ENCODE measurements at places on chromosomes 13 and 19.
A peak's percentile ranks its signal among the peaks of the same experiment; 100 is the strongest.

DNA sequence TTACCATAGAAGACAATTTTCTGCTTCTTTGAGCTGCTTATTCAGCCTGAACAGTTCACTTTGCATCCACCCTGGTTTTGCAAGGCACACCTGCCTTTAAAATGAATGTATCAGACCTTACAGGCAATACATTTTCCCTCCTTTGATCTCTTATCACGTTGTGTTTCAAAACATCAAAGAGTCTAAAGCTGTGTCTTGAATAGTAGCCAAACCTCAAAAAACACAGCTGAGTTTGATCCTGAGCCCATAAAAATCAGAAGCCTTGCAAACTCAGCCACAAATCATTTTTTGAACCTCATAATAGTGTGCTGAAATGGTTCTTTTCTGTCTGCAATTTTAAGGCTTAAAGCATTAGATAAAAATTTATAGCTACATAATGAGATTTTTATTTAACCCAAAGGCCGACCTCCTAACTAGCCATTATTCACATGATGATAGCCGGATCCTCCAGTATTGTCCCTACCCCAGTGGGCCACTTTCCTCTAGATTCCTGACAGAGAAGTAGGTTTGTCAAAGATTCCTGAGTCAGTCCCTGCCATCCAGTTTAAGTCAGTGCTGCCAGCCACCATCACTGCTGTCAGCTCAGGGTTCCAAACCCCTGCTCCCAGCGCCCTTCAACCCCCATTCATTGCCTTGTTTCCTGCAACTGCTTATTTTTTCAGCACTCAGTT lies 71.8 kb downstream of the CAB39L start:
- DNase-seq: no peak

DNA sequence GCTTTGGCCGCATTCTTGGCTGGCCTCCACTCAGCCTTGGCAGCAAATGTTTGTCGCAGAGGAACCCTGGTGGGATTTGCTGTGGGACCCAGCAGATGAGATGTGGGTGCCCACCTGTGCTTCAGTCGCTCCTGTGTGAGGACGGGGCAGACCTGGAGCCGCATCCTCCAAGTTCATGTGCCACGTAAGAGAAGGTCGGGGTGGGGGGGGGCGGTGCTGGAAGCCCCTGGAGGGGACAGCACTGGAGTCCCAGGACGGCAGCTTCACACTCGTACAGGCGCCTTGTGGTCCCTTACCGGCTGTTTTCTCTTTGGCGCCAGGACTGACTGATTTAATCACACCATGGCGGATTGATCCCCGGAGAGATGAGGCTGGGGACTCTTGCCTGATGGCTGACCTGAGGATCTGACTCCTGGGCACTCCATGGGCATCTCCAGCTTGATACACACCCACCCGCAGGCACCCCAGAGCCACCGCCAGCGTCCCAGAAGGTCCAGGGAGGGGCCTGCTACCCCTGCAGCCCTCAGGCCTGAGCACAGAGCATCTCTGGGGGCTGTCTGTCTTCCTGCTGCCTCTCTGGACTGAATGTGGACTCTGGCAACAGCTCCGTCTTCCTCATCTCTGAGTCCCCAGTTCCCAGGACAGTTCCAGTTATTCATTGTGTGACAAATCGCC lies 10.0 kb upstream of the GRTP1 start:
- no peak for DNase-seq

DNA sequence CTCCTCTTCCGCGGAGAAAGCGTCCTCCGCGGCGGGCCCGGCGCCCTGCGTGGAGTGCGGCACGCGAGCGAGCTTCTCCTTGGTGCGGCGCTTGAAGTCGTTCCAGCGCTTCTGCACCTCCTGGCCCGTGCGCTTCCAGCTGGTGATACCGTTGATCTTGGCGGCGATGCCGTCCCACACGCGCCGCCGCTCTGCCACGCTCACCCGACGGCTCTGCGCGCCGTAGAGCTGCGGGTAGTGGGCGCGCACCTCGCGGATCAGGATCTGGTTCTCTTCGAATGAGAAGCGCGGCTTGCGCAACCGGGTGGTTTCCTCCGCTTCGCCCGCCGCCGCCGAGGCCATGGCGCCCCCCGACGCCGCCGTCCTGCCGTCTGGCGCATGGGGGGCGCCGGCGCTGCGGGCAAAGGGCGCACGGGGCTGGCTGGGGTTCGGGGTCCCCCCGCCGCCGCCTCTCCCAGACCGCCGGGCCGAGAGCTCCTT lies 941 bp downstream of the MYPOP start:
- DNase-seq: no peak

DNA sequence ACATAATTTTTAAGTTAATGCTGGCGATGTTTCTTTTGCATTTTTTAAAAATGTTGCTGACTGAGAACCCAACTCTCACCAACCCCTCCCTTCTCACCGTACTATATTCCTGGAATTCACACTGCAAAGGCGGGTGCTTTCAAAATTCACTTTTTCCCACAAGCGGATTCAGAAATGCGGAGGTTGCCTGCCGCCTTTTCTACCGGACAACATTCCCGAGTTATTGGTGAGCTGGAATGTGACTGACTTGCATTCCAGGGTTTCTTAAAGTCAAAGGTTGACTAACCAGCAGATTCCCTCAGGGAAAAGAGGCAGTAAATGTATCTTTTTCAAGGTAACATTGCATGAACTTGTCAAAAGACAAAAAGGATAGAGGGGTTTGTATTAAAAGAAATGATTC lies 113.3 kb downstream of the RAB20 start:
- peak; percentile 82 for DNase-seq

DNA sequence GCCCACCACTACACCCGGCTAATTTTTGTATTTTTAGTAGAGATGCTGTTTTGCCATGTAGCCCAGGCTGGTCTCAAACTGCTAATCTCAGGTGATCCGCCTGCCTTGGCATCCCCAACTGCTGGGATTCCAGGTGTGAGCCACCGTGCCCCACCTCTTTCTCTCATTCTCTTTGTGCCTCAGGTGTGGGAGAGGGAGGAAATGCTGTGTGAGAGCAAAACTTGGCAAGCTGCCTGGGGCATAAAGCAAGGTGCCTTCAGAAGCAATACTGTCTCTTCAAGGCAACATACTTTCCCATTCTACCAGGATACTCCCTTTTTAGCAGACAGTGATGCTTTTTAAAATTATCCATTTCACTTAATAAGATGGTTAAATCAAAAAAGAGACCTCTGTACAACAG lies 53.2 kb upstream of the RFC3 start:
- no peak for DNase-seq

DNA sequence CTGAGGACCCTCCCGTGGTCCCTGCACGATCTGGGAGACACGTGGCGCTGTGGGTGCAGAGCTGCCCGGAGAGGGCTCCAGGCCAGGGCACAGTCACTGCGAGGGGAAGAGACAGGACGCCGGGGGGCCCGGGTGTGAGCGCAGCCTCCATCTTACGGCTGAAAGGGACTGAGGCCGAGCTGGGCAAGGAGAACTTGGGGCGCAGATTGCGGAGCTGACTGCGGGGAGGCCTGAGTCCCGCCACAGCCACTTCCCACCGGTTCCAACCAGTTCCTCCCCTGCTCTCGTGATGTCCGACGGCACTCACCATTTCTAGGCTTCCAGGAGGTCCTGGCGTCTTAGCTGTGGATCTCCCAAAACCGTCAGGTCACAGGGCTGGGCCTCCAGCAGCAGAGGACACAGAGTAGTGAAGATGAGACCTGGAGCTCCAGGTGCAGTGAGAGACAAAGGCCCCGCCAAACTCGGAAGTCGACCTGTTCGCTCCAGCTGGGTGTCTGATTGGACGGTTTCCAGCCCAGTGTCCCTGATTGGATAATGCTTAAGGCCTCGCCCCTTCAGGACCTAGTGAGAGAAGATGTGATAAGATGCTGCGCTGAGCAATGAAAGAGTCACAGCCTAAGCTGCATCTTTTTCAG lies 4.8 kb upstream of the ZNF253 start:
- no peak for DNase-seq

GRCh38 chr13:98285852-98286594 lies 109.0 kb upstream of the RNF113B start:
- no peak for DNase-seq

DNA sequence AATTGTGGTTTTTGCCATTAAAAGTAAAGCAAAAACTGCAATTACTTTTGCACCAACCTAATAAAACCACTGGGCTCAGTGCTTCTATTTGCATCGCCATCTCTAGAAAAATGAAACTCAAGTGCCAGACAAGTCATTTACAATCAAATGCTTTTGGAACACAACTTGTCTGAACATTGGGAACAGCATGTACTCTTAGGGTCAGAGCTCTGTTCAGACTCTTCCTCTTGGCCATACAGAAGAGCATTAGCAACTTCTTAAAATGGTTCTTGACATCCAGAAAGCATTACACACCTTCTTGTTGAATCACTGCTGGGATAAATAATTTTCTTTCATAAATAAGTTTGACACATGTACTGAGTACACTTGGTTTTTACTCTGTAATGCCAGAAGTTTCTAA lies 272.5 kb downstream of the DCLK1 start:
- no peak for DNase-seq

GRCh38 chr13:113338451-113338850 lies 25.5 kb downstream of the GRTP1 start:
- DNase-seq: no peak

- DNase-seq: no peak
These were observed 204.6 kb upstream of the TSC22D1 start for GRCh38 chr13:44780591-44781280.

DNA sequence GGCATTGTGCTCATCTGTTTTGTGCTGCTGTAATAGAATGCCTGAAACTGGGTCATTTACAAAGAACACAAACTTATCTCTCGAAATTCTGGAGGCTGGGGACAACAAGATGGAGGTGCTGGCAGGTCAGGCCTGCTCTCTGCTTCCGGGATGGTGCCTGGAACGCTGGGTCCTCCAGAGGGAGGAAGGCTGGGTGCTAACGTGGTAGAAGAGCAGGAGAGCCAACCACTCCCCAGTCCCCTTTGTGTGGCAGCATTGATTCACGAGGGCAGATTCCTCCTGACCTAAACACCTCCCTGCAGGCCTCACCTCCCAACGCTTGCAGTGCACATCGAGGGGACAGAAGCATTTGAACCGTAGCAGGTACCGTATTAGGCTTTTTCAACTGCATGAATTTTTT lies 34.1 kb upstream of the TFDP1 start:
- DNase-seq: no peak

GRCh38 chr13:49608651-49609331 lies 19.5 kb upstream of the ARL11 start:
- DNase-seq: no peak

DNA sequence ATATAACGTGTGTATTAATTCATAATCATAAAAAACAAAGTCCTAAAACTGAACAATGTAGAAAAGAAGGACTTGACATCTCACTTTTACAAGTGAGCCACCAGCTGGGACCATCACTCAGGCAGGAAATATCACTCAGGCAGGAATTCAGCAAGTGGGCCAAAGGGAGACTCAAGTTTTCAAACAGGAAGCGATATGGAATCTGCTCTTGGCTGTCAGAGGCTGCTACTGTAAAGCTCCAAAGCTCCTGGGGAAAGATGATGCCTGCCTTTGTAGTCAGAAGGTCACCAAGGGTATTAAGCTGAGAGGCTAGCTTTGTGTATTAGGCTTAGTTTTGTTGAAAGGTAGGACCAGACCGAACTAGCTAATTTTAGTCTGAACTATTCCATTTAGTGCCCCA lies 5.5 kb upstream of the AKAP11 start:
- DNase-seq: no peak

DNA sequence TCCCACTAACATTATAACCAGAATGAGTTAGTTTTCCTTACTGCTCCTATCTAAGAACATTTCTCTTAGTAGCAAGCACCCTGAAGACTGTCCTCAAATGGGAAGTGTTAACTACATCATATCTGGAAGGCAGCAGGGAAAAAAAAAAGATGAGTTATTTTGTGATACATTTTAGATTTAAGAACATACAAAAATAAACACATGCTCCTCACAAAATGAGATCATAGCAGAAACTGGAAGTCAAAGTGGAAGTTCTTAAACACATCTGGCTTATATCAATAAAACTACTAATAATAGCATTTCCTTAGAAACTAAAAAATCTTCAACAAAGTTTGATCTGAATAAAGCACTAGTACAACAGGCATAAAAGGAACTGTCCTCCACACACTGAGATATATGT lies 70.4 kb downstream of the SLITRK6 start:
- DNase-seq: no peak

GRCh38 chr19:48991873-48992580 lies 1.1 kb downstream of the GYS1 start:
- peak; percentile 55 for DNase-seq

DNA sequence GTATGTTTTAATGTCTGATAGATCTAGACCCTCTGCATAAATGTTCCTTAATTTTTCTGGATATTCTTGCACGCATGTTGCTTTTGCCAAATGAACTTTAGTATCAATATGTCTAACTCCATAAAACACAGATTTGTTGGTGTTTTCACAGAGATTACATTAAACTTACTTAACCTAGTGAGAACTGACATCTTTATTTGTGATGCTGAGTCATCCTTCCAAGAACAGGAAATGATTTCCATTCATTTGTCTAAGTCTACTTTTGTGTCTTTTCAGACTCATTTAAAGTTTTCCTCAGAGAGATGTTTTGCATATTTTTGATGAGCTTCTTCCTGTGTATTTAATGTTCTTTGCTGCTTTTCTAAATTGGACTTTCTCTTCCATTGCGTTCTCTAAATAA lies 184.0 kb downstream of the SLC7A1 start:
- no peak for DNase-seq

DNA sequence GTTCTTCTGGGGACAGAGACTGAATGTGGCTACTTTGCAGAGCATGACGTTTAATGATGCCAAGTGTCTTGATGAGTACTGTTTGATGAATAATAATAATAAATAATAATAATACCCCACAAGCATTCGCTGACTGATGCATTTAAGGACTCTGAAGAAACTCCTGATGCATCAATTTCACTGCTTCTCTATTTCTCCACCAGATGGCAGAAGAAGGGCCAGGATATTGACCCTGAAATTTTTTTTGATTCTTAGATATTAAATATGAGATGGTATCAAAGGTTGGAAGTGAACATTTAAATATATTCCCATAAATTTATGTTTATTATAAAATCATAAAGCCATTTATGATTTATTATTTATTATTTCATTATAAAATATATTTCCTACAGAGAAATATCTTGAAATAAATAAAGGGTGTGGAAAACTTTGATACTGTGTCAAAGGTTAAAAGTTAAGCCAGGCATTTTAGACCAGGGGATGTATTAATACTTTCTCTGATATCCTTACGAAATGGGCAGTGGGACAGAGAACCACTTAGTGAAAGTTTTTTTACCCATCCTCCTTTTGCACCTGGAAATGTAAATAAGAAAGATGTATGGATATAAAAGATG lies 170.9 kb downstream of the LACC1 start:
- no peak for DNase-seq

- DNase-seq: no peak
These were observed 6.2 kb upstream of the ZNF529 start for GRCh38 chr19:36579255-36579654.

DNA sequence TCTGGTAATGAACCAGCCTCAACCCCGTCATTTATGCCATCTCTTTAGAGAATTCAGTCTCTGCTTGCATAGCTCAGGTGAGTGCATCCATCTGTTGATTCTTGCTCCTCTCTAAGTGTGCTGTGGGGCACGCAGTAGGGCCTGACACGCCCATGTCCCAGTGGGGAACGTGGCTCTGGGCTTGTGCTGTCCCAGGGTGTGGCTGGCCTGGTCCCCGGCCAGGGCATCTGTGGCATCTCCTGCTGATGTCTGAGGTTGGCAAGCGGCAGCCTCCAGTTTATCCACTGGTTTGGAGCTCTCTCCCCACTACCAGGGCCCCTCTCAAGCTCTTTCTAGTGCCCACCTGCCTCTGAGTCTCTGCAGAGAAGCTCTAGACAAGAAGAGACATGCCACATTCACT lies 146.6 kb upstream of the GJB6 start:
- DNase-seq: no peak
